ENCODE measurements at places on chromosomes 3 and 15. TPM values are rescaled to one million over a fixed set of nuclear protein-coding genes. Genes with fewer than 3 reads are reported as not detected.

Gene GOLGA6A
- total RNA-seq: under 0.01 TPM

Gene SEMA3G
- total RNA-seq: under 0.01 TPM

Gene SEC22C
- 69.2 TPM for total RNA-seq

Gene TGM4
- not detected for total RNA-seq

Gene CCRL2
- total RNA-seq: 0.19 TPM

Gene GOLGA6L7
- not detected for total RNA-seq

Gene PLCB2
- under 0.01 TPM for total RNA-seq

Gene PGBD4
- total RNA-seq: 1.9 TPM

Gene CP
- total RNA-seq: 5.1 TPM

Gene MAP6D1
- 3.4 TPM for total RNA-seq

Gene CRABP1
- total RNA-seq: not detected

Gene TMEM207
- total RNA-seq: not detected

Gene PP2D1
- total RNA-seq: not detected

Gene CCDC54
- not detected for total RNA-seq

Gene KLHL6
- total RNA-seq: under 0.01 TPM

Gene SPESP1
- total RNA-seq: 4.2 TPM

Gene C3orf18
- 22.0 TPM for total RNA-seq

Gene ACAP2
- total RNA-seq: 51.2 TPM

Gene ARNT2
- total RNA-seq: 7.6 TPM

Gene RBP2
- not detected for total RNA-seq

Gene PATL2
- 0.56 TPM for total RNA-seq

Gene ZNF660
- total RNA-seq: 3.1 TPM

Gene CPA3
- total RNA-seq: not detected

Gene MEX3B
- 8.6 TPM for total RNA-seq

Gene STX19
- under 0.01 TPM for total RNA-seq

Gene SERPINI2
- not detected for total RNA-seq

Gene SCAANT1
- not detected for total RNA-seq

Gene AADAC
- total RNA-seq: 7.0 TPM

Gene ST8SIA2
- total RNA-seq: under 0.01 TPM

Gene FBXW12
- 0.28 TPM for total RNA-seq

Gene ADPRH
- 5.6 TPM for total RNA-seq

Gene WNT5A
- total RNA-seq: 36.4 TPM

Gene PLSCR5
- not detected for total RNA-seq

Gene MINDY4B
- not detected for total RNA-seq

Gene SAMMSON
- total RNA-seq: 0.28 TPM

Gene PLAAT1
- total RNA-seq: not detected

Gene PSTPIP1
- 0.56 TPM for total RNA-seq

Gene PRSS50
- total RNA-seq: not detected
